ENCODE measurements at places on chromosomes 6 and 20.

DNA sequence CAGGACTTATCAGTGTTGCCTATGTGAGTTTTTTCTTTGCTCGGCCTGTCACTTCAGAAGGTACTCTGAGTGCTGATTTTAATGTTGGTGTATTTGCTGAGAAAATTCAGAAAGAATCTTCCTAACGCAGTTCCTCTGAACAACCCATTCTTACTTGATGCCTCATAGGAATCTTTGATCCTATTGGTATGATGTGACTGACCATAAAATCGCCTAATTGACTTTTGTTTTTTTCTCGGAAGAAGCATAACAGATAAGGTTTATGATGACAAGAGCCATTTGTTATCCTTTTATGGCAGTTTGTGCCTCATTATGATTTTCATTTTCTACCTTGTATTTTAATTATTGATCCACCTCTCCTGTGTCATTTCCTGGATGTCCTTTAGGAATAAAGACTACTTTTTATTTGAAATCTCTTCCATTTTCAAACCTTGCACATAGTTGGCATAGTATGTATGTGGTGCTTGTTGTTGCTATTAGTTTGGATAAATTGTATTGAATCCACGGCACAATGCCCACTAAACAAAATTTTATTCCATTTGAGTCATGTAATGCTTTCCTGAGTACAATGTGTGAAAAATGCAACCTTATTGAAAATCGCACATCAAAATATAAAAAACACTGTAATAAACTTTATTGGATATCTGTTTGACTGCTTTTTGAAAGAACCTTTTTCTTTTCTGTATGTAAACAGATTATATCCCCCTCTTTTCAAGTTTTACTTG is 37.3 kb downstream of the LRRC1 start:
- DNase-seq: no peak

DNA sequence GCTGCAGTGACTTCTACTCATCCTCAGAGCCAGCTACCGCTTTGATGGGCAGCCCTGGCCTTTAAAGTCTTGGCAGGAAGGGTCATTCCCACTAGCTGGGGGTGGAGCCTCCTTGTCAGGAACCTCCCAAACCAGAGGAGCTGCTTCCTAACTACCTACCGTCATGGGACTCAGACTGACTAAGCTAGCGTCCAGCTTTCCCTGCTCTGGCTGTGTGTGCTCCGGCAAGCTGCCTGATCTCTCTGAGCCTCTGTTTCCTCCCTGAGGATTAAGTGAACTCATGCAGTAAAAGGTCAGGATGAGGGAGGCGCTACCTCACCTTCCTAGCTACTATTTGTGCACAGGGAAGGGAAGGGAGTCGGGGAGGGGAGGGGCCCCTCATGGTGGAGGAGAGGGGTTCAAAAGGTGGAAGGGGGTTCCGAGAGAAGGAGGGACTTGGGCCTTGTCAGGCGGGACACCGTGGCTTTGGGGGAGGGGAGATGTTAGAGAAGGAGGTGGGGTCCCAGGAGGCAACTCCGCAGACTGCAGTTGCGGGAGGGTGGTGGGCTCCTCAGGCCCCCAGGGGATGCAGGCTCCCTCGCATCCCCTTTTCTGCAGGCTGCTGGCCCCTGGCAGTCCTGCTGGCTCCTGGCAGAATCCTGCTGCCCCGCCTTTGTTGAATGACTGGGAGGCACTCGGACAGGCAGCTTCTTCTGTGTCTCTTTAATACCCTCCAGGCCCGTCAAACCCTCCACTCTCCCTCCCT is 9.8 kb downstream of the DUSP15 start:
- no peak for DNase-seq

GRCh38 chr6:43803055-43803782 is 33.2 kb downstream of the VEGFA start:
- DNase-seq: no peak

DNA sequence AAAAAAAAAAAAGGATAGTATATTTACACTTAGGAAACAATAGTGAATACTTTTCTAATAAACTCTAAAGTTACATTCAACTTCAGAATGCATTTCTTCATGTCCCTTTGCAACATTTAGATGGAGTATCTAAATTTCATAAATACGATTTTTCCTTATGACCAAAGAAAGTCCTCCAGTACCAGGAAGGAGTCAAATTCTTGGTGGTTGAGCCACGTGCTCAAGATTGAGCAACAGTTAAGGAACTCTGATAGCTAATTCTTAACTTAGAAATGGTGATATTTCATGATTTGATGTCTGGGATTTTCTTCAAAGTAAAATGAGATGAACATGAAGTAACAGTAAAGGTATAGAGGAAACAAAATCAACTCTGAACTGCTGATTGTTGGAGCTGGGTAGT is 92.7 kb downstream of the SASH1 start:
- DNase-seq: no peak

DNA sequence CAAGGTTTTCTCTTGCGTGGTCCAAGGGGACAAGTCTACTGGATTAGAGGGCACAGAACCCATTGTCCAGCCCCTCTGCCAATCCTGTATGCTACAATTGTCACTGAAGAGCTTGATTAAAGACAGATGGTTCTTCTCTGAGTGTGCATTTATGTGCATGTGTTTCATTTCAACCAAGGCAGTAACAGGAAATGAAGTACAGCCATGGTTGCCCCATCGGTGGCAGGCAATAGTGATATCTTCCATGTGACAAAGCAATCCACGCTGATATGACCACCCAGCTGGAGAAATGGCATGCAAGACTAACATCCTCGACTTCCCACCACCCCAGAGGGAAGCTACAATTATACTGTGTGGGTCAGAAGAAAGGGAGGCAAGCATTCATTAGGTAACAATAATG is 85.5 kb downstream of the UNC5CL start:
- DNase-seq: no peak

DNA sequence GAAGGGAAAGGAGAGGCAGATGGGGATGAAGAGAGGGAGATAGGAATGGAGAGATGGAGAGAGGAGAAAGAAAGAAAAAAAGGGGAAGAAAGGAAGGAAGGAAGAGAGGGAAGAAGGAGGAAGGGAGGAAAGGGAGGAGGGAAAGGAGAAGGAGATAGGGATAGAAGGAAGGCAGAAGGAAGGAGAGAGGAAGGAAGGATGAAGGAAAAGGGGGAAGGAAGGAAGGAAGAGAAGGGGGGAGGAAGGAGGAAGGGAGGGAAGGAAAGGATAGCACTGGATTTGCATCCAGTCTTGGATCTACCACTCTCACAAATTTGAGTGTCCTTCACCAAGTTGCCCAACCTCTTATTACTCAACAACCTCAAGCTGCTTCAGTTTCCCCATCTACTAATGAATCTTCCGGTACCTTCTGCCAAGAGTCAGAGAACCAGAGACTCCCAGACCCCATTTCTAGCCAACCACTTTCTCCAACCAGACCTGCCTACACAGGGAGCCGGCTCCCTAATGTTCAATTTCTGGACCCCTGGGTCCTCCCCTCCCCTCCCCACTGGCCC is 79.7 kb upstream of the FOXP4 start:
- DNase-seq: no peak

- no peak for DNase-seq
Measured at GRCh38 chr20:57399587-57400155, 8.5 kb downstream of the RBM38 start.

- DNase-seq: no peak
Measured at GRCh38 chr6:131995917-131996316, 44.7 kb upstream of the CCN2 start.

DNA sequence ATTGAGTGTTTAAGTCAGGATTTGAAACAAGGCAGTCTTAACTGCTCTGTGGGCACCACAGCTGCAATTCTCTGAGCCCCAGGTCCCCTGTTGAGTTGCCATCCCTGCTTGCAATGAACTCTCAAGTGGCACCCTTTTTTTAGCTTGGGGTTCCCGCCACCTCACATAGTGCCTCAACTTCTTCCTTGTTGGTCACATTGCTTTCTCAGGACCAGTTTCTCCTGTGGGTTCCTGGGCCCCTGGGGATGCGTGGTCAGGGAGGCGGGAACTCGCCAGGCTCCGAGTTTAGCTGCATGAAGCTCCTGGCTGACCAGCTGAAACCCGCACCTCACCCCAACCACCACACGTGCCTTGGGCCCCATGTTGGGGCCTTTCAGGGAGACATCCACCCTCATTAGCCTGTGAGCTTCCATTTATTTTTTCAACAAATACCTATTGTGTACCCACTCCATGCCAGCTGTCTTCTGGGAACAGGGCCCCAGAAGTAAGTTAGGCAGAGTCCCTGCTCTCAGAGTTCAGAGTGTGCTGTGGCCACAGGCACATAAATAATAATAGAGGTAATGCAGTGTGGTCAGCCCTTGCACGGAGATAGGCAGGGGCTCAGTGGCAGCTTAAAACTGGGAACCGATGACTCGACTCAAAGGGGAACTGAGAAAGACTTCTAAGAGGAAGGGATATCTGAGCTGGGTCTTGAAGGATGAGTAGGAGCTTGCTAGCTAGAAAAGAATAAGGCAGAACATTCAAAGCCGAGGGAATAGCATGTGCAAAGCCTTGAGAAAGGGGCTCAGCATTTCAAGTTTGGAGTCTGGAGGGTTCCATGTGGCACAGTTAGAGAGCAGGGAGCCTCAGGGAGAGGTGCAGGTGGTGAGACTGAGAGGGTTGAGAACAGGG is 33.9 kb upstream of the FAM83D start:
- no peak for DNase-seq

DNA sequence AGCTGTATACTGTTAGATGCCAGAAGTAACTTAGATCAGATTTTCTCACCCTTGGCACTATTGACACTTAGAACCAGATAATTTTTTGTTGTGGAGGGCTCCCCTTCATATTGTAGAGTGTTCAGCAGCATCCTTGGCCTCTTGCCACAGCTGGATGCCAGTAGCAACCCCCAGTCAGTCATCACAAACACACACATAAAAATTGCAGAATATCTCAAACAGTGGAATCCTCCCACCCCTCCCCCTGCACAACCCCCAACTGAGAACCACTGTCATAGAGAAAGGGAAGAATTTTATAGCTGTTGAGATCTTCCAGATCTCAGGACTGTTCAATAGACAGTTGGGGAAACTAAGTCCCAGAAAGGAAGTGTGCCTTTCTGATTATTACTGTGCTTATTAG is 81.2 kb upstream of the VSTM2L start:
- no peak for DNase-seq

DNA sequence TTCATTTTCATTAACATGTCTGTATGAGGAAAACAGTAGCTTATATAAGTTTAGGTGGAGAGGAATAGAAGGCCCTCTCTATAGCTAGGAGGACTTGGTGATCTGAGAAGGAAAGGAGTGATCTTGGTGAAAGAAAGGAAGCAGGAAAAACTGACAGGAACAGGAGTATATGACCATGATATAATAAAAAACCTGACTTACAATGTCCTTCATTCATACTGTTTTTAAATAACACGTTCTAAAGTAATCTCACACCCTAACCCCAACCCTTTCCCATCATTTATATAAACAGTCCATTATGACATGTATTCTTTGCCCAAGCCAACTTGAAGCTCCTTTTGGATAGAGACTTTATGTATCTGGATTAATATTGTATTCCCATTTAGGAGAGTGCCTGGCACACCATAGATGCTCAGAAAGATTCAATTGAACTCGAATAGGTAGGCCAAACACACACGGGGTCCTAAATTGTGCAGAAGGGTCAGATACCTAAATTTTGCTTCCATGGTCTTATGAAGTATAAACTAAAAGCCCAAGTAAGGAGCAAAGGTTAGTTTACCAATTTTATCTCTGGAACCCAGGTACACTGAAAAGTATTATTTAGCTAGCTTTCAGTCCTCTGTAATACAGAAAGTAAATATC is 75.9 kb downstream of the OR2B2 start:
- DNase-seq: no peak

- no peak for DNase-seq
Measured at GRCh38 chr20:50728981-50729874, 2.2 kb upstream of the PARD6B start.

- DNase-seq: peak; percentile 96
Measured at GRCh38 chr20:33130568-33131061, 37.3 kb upstream of the BPIFA2 start.

DNA sequence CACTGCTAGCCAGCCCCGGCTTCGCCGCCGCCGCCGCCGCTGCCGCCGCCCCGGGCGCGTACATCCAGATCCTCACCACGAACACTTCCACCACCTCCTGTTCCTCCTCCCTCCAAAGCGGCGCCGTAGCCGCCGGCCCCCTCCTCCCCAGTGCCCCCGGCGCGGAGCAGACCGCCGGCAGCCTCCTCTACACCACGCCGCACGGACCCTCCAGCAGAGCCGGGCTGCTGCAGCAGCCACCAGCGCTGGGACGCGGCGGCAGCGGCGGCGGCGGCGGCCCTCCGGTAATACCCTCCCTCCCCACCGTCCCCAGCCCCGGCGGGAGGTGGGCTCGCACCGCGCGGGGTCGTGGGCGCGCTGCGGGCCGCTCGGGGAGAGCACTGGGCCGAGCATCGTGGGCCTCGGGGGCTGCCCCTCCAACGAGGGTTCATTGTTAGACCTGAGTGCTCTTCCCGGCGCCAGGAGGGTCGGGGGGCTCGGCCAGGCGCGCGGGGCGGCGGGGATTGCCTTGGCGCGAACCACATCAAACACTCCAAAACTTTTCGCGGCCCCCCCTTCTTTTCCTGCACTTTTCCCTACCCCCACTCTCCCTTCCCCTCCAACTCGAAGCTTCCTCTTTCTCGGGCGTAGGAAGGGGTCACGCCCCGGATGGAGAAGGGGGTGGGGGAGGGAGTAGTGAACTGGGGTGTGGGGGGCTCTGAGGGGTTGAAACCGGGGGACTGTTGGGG is 827 bp downstream of the E2F3 start:
- peak; percentile 24 for DNase-seq

GRCh38 chr6:84763886-84764331 is 489 bp downstream of the TBX18 start:
- DNase-seq: no peak

DNA sequence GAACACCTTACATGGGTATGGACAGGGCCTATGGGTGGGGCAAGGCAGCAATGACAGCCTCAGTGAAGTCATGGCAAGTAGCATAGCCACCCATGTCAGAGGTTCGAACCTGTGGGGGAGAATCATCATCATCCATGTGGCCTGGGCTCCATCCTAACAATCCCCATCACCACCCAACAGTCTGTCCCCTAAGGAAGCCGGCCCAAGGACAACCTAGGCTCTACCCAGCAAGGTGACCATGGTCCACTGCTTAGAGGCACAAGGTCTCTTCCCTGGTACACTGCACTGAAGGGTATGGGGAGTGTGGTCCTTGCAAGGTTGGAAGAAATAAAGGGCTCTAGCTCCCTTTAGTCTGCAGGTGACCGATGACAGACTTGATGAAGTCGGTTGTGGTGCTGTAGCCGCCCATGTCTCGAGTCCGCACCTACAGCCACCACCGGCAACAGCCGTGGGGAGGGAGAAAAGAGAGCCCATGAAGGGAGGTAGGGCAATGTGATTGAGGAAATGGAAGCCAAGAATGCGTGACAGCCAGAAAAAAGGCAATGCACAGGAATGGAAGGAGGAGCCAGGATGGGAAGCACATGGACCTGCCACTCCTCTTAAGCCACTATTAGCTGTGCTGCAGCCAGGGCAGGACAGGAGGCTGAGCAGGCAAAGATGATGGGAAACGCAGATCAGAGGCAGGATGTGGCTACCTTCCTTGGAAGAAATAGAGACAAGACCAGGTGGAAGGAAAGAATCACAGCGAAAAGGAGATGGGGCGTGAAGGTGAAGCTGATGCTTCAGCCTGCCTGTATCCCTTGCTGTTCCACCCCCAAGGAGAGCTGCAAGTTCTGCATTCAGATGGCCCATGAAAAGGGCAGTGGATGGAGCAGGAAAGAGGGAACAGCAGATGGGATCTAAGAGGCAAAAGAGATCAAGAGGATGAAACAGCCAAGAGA is 5.3 kb downstream of the IDH3B start:
- no peak for DNase-seq

GRCh38 chr20:15482525-15482924 is 1090.7 kb downstream of the KIF16B start:
- no peak for DNase-seq

- no peak for DNase-seq
Measured at GRCh38 chr6:4023240-4023639, 55.7 kb downstream of the FAM217A start.

All from NCI-H774 (cell line).